CD4-positive, alpha-beta T cell treated with Interleukin-15 for 4 hours (primary cell): ENCODE measurements at places on chromosomes 11 and 22.

DNA sequence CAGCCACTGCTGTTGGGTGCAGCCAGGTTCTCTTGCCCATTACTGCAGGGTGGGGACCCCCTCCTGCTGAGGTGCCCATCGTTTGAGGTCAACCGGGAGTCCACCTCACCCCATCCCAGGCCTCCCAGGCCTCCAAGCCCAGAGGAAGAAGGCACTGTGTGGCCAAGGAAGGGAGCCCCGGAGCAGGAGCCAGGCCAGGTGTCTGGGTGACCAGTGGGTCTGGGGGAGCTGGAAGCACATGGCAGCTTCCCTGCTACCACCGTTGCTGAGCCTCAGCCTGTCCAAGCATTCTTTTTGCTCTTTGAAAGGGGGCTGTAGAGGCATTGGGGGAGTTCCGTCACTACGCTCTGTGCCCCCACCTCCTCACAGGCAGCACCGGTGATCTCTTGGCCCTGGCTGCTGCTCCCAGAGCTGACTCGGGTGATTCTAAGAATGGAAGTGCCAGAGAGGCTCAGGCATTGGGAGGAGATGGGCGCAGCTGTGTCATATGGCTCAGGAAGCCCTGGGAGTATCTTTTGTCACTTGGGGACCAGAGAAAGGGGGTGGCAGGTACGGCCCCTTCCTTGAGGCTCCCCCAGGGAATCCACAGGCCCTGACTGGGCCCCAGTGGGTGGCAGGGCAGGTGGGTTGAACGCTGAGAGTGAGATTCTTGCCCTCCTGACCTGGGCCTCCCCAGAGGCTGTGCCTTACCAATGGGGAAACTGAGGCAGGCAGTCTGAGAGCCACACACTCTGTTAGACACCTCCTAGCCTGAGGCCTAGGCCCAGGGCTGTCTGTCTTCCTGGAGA lies 1.9 kb downstream of the SEPTIN5 start:
- no peak for DNase-seq

DNA sequence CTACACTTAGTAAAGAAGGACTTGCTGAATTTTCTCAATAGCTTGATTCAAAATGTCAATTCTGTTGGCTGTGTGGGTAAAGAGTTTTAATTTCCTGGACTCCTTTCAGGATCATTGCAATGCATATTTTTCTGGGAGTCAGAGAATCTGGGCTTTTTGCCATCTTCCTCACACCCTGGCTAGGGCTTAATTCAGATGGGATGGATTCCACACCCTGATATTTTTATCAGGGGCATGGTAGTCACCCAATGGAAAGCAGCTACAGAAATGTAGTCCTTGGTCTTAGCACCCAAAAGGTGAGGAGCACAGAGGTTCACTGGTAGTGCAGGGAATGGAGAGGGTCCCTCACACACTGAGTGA lies 79.3 kb downstream of the SGSM3 start:
- no peak for DNase-seq

DNA sequence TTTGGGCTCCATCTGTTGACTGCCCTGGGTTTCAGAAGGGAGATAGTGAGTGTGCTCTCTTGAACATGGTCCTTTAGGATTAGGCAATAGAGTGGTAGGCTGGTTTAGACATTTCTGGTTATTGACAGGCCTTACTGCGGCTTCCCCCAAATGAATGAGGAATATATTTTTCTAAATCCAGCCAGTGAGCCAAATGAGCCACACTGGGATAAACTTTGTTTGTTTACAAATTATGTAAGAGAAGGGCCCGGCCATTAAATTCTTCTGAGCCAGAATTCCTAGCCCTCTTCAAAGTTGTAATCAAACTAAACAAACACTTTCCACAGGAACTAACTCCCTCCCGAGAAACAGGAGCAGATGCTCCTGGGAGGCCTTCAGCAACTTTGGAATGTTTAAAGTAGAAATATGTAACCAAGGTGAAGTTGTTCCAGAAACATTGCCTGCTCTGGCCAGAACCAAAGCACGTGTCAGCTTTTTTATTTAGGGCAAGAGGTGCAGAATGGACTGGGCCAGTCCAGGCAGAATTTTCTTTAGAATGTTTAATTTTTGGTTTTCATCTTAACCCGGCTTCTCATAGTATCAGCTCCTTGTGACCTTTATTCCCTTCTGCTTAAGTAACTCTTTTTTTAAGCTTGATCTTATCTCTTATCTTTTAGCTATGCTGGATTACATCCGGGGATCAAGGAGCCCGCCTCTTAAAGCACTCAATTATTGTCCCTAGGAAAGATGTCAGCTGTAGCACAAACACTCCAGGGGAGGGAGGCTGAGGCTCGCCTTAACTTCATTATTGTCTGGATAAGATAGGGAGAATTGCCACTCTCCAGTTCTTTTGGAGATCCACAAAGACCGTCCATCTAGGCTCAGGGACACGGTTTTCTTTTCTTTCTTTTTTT lies 28.7 kb downstream of the ZNRF3 start:
- DNase-seq, result no peak

- no peak for DNase-seq
Observed at GRCh38 chr11:96179905-96180304, 163.1 kb downstream of the MAML2 start.

DNA sequence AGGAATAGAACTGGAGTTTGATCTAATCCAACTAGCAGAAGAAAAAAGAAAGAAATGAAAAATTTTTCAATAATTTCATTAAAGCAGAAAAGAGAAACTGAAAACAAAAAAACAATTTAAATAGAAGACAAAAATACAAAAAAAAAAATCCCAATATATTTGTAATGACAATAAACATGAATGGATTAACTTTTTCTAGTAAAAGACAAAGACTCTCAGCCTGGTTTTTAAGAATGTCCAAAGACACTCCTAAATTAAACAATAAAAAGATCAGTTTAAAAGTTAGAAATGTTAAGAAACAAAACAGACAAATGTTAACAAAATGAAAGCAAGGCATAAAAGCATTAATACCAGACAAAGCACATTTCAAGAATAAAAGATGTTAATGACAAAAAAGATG lies 50.3 kb upstream of the ME3 start:
- DNase-seq, result no peak

DNA sequence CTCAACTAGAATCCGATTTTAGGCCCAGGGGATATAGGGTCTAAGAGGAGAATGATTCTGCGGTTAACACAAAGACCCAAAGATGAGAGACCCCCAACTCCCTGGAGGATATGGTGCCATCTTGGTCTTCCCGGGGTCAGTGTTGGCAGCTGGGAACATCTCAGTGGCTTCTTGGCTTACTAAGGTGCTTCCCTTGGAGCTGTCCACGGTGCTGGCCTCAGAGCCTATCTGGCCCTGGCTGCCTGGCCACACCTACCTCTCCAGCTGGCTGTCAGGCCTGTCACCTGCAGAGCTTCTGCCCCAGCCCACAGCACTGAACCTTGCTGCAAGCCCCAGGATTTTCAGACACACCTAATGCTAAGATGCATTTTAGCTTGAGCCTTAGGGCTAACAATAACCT lies 70.7 kb upstream of the THY1 start:
- no peak for DNase-seq

GRCh38 chr11:45045683-45046471 lies 95.2 kb upstream of the TP53I11 start:
- peak; percentile 18 for DNase-seq

- no peak for DNase-seq
Observed at GRCh38 chr11:72294616-72295395, 50.8 kb upstream of the PHOX2A start.

GRCh38 chr11:129709801-129710398 lies 105.7 kb upstream of the TMEM45B start:
- DNase-seq, result no peak

DNA sequence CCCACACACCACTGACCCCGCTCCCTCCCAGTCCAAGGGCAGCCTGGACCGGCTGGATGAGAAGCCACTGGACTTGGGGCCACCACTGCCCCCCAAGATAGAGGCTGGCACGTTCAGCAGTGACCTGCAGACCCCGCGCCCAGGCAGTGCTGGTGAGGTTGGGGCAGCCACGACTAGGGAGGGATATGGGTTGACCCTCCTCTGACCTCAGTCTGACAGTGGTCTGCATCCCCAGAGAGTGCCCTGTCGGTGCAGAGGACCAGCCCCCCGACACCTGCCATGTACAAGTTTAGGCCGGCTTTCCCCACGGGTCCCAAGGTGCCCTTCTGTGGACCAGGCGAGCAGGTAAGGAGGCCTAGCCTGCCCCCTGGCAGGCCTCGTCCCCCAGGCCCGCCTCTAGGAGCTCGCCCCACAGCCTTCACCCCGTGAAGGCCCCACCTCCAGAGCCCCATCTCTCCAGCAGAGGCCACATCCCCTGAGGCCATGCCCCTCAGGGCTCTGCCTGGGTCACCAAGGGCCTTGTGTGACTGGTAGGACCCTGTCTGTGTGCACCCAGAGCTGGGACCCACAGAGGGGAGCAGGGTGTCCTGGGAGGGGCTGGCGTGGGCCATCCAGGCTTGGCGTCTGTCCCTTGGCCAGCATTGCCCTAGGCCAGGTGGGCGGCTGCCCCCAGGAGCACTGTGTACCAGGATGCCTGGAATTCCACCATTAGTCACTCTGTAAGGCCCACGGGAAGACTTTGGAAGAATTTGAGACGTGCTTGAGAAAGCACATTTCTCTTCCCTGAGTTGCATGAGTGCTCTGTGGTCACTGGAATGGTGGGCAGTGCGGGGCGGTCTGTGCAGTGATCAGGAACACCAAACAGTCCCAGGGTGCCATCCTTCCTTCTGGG lies 9.4 kb downstream of the CCDC188 start:
- DNase-seq, result no peak

GRCh38 chr22:49983148-49984042 lies 22.8 kb downstream of the PIM3 start:
- DNase-seq, result no peak

- DNase-seq, result peak; percentile 52
Observed at GRCh38 chr11:18721561-18722292, 4.3 kb downstream of the IGSF22 start.

DNA sequence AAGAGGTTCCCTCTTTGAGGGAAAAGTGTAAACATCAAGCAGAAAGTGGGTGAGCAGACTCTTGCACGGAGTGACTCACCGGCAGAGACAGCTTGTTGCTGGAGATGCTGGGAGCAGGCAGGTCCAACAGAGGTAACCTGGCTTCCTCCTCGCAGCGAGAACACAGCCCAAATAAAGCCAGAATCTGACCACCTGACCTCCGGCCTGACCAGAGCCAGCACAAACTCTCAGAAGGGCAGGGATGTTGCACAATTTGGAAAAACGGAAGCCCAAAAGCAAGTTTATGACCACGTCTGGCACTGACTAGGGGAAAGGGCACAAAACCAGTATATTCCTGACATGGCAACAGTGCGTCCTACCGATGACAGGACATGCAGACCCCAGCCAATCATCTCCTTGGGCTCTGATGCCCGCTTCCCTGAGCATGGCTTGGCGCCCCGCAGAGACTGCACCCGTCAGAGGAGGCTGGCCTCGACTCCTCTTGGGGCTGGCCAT lies 5.4 kb downstream of the SMCO4 start:
- DNase-seq, result no peak

- no peak for DNase-seq
Observed at GRCh38 chr11:113378692-113379091, 8.9 kb upstream of the ANKK1 start.

DNA sequence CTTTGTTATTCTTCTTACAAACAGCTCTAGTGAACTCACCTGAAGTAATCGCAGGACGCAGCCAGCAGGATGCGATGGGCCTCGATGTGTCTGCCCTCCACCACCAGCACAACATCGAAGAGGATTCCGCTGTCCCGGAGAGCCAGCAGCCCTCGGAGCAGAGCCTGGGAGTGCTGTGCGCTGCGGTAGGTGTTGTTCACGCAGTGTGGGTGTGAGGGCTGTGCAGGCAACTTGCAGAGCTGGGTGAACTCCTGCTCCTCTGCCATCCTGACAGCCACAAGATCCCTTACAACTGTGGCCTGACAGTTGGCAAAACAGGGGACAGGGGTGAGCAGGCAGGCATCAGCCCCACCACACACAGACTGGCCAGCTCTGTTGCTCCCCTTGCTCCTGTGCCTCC lies 6.6 kb downstream of the KLHL22 start:
- DNase-seq, result no peak

DNA sequence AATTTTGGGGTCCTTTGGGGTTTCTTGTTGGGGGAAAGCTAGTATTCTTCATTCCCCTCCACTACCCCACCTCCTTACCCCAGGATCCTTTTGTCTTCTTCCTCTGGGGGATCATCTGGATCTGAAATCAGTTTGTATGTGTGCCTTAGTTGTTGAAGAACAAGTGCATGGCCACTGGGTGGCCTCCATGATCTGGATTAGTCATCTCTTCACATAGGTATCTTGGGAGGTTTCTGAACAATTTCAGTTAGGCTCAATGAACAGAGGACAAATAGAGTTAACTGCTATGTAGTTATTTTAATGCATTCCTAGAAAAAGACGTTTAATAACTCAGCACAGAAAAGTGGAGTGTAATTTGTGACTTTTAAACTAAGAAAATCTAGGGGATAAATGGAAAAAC lies 7.1 kb upstream of the VWA5A start:
- DNase-seq, result no peak
